Stimulated activated CD4-positive, alpha-beta T cell treated with anti-CD3 and anti-CD28 coated beads, Interleukin-15, amount 100 ng/mL, for 1 hour (primary cell): ENCODE measurements at places on chromosomes 3 and 15.

- DNase-seq = no peak
Observed at GRCh38 chr3:62187022-62187431, 186.3 kb downstream of the FEZF2 start.

DNA sequence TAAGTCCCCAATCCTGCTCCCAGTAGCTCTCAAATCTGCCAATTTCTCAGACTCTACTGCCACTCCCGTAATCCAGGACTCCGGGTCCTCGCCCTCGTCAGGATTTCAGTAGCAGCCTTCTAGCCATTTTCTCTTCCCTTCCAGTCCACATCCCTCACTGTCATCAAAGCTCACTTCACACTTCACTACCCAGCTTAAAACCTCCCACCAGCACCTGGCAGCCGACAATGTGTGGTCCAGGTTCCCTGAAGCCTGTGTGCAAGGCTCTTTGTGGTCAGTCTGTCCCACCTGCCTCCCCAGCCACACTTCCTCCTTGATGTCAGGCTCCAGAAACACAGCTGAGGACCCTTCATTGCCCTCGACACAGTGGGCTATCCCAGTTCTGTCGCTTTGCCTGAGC, 304.5 kb upstream of the ROPN1 start:
- DNase-seq = no peak

DNA sequence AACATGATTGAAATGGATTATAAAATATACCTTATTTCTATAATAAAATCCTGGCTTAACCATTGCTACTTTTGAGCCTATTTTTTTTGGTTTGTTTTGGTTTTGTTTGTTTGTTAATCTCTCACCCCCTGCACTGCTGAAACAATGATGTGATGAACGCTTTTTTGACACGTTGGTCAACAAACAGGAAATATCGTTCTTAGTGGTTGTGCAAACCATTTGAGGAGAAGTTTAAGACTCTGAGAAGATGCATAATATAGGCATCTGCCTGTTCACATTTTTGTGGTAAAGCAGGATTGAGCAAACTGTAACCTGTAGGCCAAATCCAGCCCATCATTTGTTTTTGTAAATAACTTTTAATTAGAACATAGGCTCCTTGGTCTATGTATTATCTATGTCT, 75.5 kb upstream of the MDFIC2 start:
- DNase-seq = no peak

DNA sequence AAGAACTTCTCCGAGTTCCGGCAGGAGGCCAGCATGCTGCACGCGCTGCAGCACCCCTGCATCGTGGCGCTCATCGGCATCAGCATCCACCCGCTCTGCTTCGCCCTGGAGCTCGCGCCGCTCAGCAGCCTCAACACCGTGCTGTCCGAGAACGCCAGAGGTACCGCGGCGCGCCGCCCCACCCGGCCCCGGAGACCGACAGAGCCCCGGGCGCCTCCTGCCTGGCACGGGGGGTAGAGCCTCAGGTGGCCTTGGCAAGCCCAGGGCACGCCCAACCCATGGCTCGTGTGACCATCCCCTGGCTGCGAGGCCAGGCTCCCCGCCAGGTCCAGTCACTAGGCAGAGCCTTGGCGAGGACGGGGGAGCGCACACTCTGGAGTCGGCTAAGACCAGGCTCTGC, 134.1 kb downstream of the LRRK1 start:
- DNase-seq = no peak

GRCh38 chr3:136817448-136817847, 1.5 kb upstream of the SLC35G2 start:
- no peak for DNase-seq

DNA sequence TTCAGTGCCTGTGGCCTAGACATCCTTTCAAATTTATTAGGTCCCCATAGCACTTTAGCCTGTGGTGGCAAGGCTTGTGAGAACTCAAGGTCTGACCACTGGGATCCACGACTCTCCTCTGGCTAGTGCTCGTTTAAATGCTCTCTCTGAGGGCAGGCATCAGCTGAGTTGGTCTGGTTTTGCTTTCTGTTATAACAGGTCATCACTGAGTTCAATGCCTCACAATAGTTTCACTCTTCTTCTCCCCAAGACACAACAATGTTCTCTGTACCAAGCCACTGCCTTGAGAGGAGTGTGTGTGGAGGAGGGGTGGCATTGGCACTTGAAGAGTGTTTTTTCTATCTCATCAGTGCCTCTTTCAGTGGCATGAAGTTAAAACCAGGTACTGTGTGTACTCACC, 7.6 kb downstream of the OR5K4 start:
- no peak for DNase-seq

DNA sequence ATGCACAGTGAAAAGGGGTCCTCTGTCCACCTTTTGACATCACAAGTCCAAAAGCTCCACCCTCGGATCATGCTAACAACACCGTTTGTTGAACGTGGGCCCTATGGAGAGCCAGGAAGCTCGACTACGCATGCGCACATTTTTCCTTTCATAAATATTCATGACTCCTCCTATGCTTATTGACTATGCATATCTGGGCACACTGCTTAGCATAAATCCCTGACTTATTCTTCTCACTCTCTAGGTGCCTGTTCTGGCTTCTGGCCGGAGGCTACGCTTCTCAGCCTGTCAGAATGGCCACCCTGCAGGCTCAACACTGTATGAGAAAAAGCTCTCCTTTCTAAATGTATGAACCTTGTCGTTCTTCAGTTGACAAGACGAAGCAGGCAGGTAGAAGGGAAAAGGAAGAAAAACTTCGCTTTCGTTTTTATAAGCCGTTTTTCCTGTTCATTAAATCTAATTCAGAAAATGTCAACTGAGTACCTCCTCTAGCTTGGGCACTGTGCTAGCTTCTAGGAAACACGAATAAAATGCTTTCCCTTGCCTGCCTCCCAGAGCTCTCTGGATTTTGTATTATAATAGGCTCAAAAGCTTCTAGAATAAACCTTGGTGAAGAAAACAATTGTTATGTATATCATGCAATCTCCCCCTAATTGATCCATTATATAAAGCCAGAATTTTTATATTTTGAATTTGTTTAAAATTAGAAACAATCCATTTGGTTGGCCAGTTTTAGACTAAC, 207.7 kb downstream of the ATP10A start:
- no peak for DNase-seq

GRCh38 chr15:77525907-77526594, 105.4 kb downstream of the HMG20A start:
- DNase-seq = no peak

GRCh38 chr15:42182328-42182886, 25.7 kb downstream of the VPS39 start:
- DNase-seq = no peak

DNA sequence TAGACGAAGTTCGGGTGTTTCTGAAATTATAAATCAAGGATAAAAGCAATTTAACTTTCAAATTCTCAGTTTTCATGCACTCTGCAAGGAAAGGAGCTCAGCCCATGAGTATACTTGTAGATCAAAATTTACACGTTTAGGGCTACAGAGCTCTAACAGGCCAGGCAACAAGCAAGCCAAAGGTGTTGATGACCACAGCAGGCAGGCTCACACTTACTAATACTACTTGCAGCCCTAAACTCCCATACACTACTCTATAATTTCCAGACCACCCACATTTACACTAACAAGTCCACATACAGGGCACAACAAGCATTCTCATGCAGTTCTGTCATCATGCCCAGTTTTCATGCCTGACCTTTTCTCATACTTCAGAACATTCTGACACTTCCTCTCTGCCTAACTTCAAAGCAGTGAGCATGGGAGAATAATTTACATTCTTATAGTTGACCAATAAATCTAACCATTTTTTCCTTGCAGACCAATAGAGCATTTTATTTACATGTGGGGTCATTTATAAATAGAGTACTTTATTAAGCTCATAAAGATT, 124.7 kb upstream of the FRMD4B start:
- DNase-seq = no peak

DNA sequence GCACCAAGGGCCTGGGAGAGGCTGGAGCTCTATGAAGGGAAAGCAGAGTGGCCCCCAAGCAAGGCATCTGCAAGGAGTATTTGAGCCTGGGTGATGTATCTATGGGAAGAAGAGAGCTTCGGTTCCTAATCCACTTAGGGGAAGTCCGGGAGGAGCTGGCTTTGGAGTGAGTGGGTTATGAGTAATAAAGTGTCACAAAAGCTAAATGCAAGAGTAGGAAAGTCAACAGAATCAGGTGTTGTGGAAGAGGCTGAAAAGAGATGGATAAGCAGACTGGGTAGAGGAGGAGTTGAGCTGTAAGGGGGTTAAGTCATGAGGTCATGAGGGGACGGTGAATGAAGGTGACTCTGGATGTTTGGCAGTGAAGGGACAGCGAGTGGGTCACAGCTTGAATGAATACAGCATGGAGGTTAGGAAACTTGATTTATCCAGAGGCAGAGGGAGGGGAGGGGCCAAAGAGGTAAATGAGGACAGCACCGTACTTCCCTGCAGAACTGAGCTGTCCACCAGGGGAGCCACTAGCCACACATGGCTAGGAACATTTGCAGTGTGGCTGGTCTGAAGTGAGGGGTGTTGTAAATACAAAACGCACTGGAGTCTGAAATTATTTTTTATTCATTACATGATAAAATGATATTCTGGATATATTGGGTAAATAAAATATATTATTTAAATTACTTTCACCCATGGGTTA, 83.3 kb downstream of the ADCY5 start:
- DNase-seq = no peak

DNA sequence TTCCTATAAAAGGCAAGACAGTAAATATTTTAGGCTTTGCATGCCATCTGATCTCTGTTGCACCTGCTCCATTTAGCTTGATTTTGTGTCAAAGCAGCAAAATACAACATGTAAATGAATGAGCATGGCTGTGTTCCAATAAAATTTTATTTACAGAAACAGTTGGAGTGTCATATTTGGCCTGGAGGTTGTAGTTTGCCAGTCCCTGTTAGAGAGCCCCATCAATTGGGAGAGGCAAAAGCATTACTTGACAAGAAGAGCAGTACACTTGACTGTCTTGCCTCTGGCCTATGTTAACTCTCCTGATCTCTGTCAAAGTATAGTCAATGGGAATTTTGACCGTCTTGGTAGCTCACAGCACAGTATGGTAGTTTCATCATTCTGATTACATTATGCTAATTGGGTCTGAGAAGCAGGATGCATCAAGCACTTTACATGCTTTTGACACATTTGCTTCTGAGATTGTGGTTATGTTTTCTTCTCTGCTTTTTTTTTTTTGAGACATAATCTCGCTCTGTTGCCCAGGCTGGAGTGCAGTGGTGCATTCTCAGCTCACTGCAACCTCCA, 35.4 kb downstream of the SLC28A2 start:
- DNase-seq = no peak

DNA sequence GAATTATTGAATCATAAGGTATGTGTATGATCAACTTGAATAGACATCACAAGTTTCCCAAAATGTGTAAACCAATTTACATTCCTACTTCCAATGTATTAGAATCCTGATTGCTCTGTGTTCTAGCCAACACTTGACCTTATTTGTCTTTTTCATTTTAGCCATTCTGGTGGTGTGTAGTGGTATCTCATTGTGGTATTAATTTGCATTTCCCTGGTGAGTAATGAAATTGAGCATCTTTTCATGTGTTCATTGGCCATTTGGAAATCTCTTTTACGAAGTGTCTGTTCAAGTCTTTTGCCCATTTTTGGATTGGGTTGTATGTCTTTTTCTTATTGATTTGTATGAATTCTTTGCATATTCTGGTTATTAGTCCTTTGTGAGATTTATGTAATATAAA, 138.0 kb downstream of the RBPMS2 start:
- DNase-seq = no peak

- no peak for DNase-seq
Observed at GRCh38 chr3:132317229-132317948, at the start of gene ACP3. TSS of gene ACP3 (plus strand) at chr3:132317407. CDS start at chr3:132317457, 50 bp downstream.

DNA sequence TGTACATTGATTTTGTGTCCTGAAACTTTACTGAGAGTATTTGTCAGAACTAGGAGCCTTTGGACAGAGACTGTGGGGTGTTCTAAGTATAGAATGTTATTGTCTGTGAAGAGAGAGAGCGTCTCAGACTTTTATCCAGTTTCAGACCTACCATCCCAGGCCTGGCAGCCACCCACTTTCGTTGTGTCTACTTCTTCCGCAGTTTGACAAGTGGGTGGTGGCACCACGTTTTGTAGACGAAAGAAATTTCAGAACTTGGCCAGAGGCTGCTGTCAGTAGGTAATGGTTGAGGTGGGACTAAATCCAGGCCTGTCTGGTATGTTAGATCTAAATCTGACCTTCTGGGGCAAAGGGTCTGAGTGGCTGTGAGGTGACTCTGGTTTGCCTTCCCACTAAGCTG, 13.4 kb upstream of the TRAK1 start:
- no peak for DNase-seq

DNA sequence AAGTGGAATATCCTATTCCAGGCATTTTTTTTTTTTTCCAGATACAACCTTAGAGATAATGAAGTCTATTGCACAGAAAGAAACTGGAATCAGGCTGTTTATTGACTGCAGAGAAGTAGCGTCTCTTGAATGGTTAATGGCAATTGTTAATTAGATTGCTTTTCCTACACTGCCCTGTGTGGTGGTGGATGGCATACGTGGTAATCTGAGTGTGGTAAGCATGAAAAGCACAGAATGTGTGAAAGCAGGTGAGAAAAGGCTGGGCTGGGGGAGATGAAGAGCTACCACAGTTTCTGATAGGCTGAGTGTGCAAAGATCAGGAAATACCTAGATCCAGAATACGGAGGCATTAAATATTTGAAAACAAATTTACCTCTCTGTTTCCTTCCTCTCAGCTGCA, 486.3 kb upstream of the TBL1XR1 start:
- DNase-seq = no peak

- no peak for DNase-seq
Observed at GRCh38 chr3:156615592-156616173, 58.7 kb upstream of the TIPARP start.

DNA sequence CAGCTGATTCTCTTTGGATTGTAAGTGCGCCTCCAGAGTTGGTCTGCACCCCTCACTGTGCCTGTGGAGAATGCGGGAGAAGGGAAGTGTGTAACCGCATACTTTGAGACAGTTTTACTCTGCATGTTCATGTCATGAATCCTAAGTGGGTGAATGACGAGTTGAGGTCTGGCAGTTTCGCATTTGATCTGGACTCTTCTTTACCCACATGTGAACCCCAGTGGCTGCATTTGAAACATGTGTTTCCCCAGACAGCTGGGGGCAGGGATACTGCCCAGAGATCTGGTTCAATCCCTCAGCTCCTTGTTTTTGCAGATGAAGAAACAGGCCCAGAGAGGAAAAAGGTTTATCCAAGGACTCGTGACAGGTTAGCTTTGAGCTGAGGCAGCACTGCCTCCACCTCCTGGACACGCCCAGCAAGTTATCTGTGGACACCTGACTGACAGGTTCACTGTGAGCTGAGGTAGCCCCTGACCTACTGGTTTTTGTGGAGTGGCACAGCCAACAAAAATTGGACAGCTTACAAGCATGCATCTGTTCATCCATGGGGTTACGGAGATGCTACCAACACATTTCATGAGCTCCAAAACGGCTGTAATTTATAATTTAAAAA, 207.3 kb downstream of the XXYLT1 start:
- no peak for DNase-seq

DNA sequence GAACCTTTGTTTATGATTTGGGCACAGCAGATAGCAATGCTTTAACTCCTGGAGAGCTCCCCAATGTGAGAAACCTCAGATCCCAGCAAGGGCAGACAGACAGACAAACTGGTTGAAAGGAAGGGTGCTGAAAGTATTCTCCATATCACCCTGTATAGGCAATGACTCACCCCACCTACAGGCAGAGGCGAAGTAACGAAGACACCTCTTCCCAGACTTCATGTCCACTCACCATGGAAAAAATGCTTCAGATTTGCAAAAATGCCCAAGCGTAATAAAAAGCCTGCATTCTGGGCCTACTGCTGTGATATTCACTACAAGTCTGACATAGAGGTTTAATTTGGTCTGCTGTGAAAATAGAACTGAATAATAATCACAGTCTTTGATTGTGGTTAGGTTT, 50.5 kb downstream of the THBS1 start:
- no peak for DNase-seq
